Left lung (tissue), 14 donors: ENCODE measurements at places on chromosomes 2 and 18.

GRCh38 chr2:164182116-164182627 is 439.1 kb downstream of the GRB14 start:
- no peak for DNase-seq

DNA sequence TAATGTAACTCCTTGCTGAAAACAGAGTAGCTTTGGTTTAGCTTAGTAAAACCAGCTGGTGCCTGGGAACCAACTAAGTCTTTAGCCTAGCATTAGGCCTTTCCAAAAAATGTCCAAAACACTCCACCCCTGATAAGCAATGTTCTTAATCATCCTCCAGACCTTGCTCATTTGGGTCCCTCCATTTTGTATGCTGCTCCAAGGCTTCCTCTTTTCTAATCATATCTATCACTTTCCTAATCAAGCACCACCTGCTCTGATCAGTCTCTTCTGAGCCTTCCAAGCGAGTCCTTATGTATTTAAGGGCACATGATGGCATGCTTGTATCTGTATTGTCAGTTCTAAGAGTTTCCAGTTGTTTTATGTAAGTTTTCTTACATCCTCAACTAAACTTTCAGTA is 23.6 kb downstream of the THADA start:
- DNase-seq = no peak

- no peak for DNase-seq
These were observed 707 bp downstream of the KRCC1 start for GRCh38 chr2:88054782-88055370.

DNA sequence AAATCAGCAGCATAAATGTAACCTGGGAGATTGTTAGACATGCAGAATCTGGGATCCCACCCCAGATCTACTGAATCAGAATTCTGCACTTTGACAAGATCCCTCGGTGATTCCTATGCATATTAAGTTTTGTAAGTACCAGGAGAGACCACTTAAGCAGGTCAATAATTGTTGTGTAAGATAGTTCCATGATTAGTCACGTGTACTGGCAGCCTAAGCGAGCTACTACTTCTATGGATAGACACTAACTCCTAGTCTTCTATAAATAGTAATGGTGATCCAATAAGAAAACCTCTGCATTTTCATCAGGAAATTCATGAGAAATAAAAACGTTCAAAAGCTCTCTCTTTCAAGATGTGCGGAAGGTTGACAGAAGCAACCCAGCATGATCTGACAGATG is 988.2 kb upstream of the CHAC2 start:
- DNase-seq = no peak

DNA sequence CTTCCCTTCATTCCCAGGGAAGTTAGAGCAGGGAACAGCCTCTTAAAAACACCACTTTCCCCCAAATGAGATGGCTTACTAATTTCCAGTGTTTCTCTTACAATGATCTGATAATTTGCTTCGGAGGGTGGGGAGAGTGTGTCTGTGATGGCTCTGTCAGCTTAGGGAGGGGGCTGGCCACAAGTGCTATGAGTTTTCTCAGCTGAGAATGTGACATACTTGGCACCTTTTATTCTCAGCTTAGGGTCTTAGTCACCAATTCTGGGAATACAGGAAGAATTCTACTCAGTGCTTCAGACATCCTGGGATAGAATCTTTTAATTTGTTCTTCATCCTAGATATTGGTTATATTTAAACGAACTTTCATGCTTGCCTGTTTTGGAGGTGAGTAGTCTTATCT is 64.4 kb downstream of the AOX1 start:
- no peak for DNase-seq

- no peak for DNase-seq
These were observed 54.4 kb downstream of the PMAIP1 start for GRCh38 chr18:59954241-59954640.
